ENCODE measurements at places on chromosomes 7 and 10. TPM values are rescaled to one million over a fixed set of nuclear protein-coding genes. Genes with fewer than 3 reads are reported as not detected.

DNA sequence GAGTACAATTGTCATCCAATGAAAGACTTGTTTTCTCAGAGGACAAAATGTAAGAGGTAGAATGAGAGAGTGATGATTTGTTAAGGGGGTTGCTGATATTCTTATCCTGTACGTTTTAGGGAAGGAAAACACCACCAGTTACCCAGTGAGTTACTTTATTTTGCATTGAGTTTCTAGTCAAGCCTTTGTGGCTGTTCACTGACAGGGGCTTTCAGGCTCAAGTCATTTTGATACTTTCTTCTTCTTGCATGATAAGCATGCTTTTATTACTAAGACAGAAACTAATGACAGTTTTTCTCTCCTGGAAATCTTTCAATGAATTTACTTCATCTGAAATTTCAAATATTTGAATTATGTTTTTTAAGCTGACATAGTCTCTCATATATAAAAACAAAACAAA, 710.2 kb upstream of the POM121L12 start:
- no peaks in the 10 kb centered on the region for H3K36me3 ChIP-seq
- H3K27ac ChIP-seq: no peak overlapping the region
- no peaks in the 10 kb centered on the region for H3K4me1 ChIP-seq
- H3K27me3 ChIP-seq: no peaks in the 10 kb centered on the region

DNA sequence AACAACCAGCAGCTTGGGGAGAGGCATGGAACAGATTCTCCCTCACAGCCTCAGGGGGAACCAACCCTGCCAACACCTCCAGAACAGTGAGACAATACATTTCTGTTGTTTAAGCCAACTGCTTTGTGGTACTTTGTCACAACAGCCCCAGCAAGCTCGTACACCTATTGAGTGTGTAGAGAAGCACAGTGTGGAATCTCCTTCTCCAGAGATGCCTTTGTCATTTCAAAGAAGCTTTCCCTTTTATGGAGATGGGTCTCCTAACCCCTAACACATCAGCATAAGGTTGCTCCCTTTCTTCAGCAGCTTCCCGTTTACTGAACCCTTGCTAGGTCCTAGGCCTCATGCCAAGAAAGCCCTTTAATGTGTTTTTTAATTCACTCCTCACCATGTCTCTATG, 60.7 kb upstream of the AGK start:
- no peaks in the 10 kb centered on the region for H3K4me1 ChIP-seq
- H3K27me3 ChIP-seq: no peaks in the 10 kb centered on the region
- no peaks in the 10 kb centered on the region for H3K36me3 ChIP-seq
- no peak overlapping the region for H3K27ac ChIP-seq
- no peak overlapping the region for H3K4me3 ChIP-seq

DNA sequence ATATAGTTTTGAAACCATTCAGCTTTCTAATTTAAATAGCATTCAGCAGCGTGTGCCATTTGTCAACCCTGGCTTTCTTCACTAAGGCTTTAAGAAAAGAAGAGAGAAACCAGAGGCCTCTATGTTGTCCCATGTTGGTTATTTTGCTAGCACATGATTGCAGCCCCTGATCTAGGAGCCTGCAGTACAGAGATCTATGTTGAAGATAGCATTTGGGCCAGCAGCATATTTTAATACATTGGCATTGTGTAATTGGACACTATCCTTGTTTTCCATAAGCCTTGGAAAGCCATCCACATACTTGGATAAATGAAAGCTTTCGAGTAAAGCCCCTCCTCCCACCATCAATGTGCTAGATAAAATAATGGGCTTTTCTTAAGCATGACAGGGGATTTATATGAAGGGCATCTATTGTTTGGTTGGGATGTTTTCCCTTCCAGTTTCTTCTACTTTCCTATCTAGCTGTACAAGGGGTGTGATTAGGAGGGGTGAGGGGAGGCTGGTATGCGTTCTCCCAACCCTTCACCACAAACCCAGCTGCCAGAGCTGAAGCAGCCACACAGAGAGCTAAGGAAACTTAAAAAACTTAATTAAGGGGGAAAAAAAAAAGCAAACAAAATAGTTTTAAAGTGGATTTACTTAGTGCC, 23.1 kb upstream of the SDHAF3 start:
- H3K36me3 ChIP-seq: no peaks in the 10 kb centered on the region
- H3K27ac ChIP-seq: no peak overlapping the region
- no peak overlapping the region for H3K4me3 ChIP-seq
- no peak for DNase-seq

- no peak overlapping the region for H3K27ac ChIP-seq
- H3K4me1 ChIP-seq: no peaks in the 10 kb centered on the region
- H3K4me3 ChIP-seq: peak overlapping the region; percentile 3
- H3K36me3 ChIP-seq: no peaks in the 10 kb centered on the region
These were observed 132.1 kb downstream of the KLF6 start for GRCh38 chr10:3652886-3653285.

DNA sequence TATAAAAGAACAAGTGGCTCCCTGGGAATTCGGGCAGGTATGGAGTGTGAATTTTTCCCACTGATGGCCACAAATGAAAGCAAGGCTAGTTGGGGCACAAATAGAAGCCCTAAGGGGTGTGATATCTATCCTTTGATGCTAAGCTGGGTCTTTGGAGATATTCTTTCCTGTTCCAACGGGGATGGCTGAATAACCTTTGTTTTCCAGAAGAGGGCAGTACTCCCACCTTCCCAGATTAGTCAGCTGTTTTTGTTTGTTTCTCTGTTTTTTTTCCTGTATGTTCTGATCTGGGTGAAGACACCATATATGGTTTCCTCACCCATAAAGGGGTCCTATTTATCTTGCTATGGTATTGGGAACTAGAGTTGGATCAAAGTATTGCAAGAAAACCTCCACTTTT, 947.7 kb upstream of the SORCS1 start:
- H3K4me1 ChIP-seq: no peaks in the 10 kb centered on the region
- H3K36me3 ChIP-seq: no peaks in the 10 kb centered on the region
- no peak for DNase-seq
- no peak overlapping the region for H3K4me3 ChIP-seq
- H3K27me3 ChIP-seq: no peaks in the 10 kb centered on the region

DNA sequence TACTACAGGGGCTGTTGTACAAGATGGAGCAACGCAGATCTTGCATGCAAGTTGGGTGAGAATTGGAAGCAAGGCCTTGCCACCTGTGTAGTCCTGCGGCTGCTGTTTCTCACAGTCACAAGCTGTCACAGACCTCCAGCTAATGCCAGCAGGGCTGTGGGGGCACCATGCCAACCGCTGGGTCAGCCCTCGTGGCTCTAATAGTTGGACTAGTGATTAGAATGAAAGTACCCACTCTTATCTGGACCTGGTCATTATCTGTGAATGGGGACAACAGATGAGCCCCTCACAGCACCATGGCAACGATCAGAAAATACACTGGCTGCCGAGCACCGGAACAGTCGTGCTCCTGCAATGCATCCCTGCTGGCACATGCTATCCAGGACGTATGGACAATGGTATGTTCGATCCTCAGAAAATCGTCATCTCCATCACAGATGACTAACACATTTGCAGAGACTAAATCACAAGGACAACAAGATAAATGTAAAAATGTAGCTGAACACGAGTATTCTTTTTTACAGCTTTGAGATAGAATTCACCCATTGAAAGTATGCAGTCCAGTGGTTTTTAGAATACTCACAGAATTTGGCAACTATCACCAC, 80.4 kb upstream of the CALN1 start:
- DNase-seq: no peak
- no peak overlapping the region for H3K27ac ChIP-seq
- no peaks in the 10 kb centered on the region for H3K36me3 ChIP-seq

GRCh38 chr10:103155471-103156085, 37.5 kb downstream of the NT5C2 start:
- no peak overlapping the region for H3K27ac ChIP-seq
- H3K4me1 ChIP-seq: peaks cover 45% of the 10 kb centered on the region
- DNase-seq: no peak
- H3K27me3 ChIP-seq: no peaks in the 10 kb centered on the region
- no peaks in the 10 kb centered on the region for H3K36me3 ChIP-seq
- H3K4me3 ChIP-seq: no peak overlapping the region

GRCh38 chr7:108488768-108489538, 32.7 kb upstream of the NRCAM start:
- peaks cover 23% of the 10 kb centered on the region for H3K36me3 ChIP-seq
- DNase-seq: no peak
- H3K4me3 ChIP-seq: no peak overlapping the region
- no peaks in the 10 kb centered on the region for H3K27me3 ChIP-seq
- H3K27ac ChIP-seq: no peak overlapping the region

DNA sequence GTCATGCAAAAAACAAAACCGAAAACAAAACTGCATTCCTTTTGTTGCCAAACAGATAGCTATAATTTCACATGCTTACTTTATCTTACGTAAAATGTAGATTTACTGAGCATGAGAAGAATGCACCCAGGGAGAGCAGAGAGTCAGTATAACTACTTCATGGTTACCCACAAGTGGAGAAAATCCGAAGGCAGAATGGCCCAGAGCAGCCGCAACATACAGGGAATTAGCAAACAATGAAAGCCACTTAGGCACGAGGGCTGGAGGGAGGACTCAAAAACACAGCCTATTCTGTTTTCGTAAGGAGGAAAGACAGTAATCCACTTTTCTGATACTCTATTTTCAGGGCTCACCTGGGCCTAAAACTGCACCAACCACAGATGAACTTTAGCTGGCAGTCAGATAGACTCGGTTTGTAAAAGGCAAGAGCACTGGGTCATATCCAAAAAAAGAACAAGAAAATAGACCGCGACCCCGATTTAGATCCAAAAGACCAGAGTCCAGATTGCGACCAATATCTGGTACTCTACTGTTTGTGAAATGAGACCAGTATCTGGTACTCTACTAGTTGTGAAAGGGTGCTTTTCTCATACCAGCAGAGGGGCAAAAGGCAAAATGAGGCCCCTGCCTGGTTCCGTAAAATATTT, 1.3 kb downstream of the ITPRIP start:
- H3K27me3 ChIP-seq: no peaks in the 10 kb centered on the region
- peak overlapping the region; percentile 87 for H3K4me3 ChIP-seq
- peak overlapping the region; percentile 96 for H3K27ac ChIP-seq
- DNase-seq: peak; percentile 84
- no peaks in the 10 kb centered on the region for H3K36me3 ChIP-seq
- H3K4me1 ChIP-seq: peaks cover 68% of the 10 kb centered on the region

GRCh38 chr7:55488804-55489340, 83.4 kb downstream of the VOPP1 start:
- H3K4me3 ChIP-seq: no peak overlapping the region
- no peaks in the 10 kb centered on the region for H3K27me3 ChIP-seq
- H3K27ac ChIP-seq: no peak overlapping the region
- no peak for DNase-seq

DNA sequence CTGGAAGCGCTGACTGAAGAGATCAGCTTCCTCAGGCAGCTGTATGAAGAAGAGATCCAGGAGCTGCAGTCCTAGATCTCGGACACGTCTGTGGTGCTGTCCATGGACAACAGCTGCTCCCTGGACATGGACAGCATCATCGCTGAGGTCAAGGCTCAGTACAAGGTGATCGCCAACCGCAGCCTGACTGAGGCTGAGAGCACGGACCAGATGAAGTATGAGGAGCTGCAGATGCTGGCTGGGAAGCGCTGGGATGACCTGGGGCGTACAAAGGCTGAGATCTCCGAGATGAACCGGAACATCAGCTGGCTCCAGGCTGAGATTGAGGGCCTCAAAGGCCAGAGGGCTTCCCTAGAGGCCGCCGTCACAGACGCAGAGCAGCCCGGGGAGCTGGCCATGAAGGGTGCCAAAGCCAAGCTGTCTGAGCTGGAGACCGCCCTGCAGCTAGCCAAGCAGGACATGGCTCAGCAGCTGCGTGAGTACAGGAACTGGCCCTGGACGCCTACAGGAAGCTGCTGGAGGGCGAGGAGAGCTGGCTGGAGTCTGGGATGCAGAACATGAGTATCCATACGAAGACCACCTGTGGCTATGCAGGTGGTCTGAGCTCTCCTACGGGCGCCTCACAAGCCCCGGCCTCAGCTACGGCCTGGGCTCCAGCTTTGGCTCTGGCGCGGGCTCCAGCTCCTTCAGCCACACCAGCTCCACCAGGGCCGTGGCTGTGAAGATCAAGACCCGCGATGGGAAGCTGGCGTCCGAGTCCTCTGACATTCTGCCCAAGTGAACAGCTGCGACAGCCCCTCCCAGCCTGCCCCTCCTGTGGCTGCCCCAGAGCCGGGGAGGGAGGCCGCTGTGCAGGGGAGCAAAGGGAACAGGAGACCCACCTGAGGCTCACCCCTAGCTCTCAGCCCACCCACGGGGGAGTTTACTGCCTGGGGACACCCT, 24.9 kb upstream of the AMPH start:
- no peaks in the 10 kb centered on the region for H3K27me3 ChIP-seq
- no peak for DNase-seq
- H3K4me3 ChIP-seq: no peak overlapping the region
- no peak overlapping the region for H3K27ac ChIP-seq
- H3K4me1 ChIP-seq: no peaks in the 10 kb centered on the region

- no peaks in the 10 kb centered on the region for H3K36me3 ChIP-seq
- no peak for DNase-seq
- H3K4me1 ChIP-seq: peaks cover 18% of the 10 kb centered on the region
- no peak overlapping the region for H3K4me3 ChIP-seq
These were observed 183.6 kb downstream of the TCF7L2 start for GRCh38 chr10:113133497-113134115.

GRCh38 chr10:110421512-110422138, 76.1 kb upstream of the DUSP5 start:
- H3K27ac ChIP-seq: no peak overlapping the region
- H3K27me3 ChIP-seq: no peaks in the 10 kb centered on the region
- H3K4me1 ChIP-seq: peaks cover 12% of the 10 kb centered on the region
- H3K36me3 ChIP-seq: no peaks in the 10 kb centered on the region
- H3K4me3 ChIP-seq: no peak overlapping the region

GRCh38 chr7:69108097-69108496, 490.2 kb upstream of the AUTS2 start:
- no peaks in the 10 kb centered on the region for H3K36me3 ChIP-seq
- H3K27ac ChIP-seq: no peak overlapping the region
- H3K4me1 ChIP-seq: no peaks in the 10 kb centered on the region
- no peak for DNase-seq
- H3K4me3 ChIP-seq: no peak overlapping the region

- no peaks in the 10 kb centered on the region for H3K36me3 ChIP-seq
- H3K4me3 ChIP-seq: no peak overlapping the region
- no peak for DNase-seq
- no peak overlapping the region for H3K27ac ChIP-seq
- H3K4me1 ChIP-seq: no peaks in the 10 kb centered on the region
These were observed 42.3 kb downstream of the NRCAM start for GRCh38 chr7:108413782-108414492.

DNA sequence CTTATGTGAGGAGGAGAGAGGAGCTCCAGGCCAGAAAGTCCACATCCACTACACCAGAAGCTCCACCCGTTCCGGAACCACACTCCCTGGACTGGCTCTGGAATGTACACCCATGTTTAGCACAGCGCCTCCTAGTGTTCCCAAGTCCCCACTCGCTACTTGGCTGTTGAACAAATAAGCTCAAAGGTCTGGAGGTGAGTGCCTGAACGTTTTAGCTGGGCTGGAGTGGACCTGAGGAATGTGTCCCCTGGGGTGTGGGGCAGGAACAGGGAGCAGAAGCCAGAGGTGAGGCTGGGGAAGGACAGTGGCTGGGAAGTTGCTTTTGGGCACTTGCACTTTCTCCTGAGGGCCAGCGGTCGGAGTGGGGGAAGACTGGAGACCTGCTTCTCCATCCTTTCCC, 164.1 kb upstream of the CDCA7L start:
- no peak for DNase-seq
- H3K36me3 ChIP-seq: no peaks in the 10 kb centered on the region
- H3K27ac ChIP-seq: no peak overlapping the region
- no peak overlapping the region for H3K4me3 ChIP-seq
- H3K27me3 ChIP-seq: no peaks in the 10 kb centered on the region

Gene LIPF
- total RNA-seq: not detected

Gene SCART1
- 1.5 TPM for total RNA-seq

Gene LBX1
- total RNA-seq: not detected

Gene FFAR4
- total RNA-seq: 1.5 TPM

Gene FAM171A1
- total RNA-seq: 8.6 TPM

Gene ANXA8L1
- 179 TPM for total RNA-seq

Gene SP4
- 8.6 TPM for total RNA-seq

Gene GPR15LG
- total RNA-seq: 98.0 TPM

Gene PDE6C
- total RNA-seq: not detected

Measured in vagina (tissue), 2 donors.